WERI-Rb-1 (cell line): ENCODE measurements at places on chromosomes 4 and X.

GRCh38 chrX:73849073-73849472 lies 286.1 kb downstream of the CHIC1 start:
- no peak for DNase-seq

DNA sequence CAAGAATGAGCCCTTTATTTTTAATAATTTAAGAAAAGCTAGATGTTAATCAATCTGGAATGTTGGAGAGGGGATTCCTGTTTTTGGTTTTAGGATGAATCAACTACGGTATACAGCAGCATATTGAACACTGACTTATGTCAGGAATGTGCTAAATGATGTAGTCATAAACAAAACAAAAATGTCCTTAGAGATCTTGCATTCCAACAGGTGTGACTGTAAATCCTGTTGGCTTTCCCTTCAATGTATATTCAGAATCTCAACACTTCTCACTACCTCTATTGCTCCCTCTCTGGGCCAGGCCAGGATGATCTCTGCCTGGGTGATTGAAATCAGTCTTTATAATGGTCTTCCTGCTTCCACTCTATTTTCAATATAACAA lies 37.8 kb upstream of the BDH2 start:
- no peak for DNase-seq

DNA sequence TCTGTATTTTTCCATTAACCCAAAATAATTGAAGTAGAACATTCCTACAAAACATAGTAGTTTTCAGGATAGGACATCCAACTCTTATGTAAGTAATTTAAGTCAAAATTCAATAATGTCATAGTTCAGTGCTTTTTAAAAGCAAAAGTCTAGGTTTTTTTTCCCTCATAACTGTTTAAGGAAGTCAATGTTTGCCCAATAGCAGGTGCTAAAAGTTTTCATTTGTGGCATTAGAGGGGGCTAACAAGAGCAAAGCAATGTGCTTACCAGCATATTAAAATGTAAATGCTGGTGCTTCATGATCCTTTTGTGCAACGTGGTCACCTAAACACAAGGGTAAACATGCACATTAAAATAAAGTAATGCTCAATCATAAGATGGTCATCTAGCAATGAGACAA lies 155.2 kb upstream of the PPP1R2C start:
- no peak for DNase-seq

DNA sequence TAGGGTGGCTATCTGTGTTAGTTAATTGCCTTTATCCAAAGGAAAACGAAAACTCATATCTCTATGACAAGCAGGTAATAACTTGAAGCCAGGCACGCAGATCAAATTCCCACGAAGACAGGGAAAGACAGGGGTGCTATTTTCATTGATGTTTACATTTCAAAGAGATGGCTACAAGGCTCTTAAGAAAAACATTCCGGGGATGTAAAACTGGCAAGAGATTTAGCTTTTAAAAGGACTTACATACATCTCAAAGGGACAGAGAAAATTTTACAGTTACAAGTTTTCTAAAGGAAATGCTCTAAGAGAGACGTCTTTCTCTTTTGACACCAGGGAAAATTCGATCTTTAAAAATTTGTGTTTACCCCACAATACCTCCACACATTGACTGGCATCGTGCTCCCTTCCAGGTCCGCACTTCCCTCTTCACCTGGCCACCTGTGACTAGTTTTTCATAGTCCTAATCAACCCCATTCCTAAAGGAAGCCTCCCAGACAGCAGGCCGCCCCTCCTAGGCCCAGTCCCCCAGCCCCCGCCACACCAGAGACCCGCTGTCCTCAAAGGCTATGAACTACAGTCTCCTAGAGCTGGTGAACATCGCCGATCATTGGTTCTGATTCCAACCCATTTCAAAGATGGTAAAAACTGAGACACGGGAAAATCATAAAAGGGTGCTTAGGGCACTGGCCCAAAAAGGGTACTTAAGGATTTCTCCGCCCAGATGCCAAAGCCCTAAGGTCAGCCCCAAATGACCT lies 649 bp upstream of the ARAF start:
- DNase-seq: no peak

GRCh38 chr4:100356172-100356571 lies 161.7 kb downstream of the EMCN start:
- DNase-seq: no peak

DNA sequence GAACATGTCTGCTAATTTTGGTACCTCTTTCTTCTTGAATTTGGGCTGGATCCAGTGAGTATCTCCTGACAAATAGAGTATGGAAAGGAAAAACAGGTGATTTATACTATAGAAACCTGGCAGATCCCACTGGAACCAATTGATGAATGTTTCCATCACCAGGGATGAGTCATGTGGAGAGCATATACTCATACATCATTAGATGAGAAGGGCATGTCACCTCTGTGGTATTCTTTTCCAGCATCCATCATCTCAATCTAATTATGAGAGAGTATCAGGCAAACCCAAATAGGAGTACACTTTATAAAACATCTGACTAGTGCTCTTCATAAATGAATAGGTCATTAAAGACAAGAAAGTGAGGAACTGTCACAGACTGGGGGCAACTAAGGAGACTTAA lies 90.7 kb downstream of the CLDN22 start:
- no peak for DNase-seq

DNA sequence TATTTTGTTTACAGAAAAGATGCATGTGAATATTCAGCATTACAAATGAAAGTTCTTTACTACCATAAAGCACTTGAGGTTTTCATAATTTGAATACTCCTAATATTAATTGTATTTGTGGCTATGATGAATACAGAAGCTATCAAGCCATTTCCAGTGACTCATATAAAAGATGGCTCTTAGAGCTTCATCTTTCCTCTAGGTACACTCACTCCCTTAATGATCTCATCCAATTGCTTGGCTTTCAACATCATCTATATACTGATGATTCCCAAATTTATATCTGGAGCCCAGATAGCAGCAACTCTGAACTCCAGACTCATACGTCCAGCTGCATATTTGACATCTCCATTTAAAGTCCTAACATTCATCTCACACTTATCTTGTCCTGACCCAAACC lies 183.4 kb upstream of the FAM241A start:
- no peak for DNase-seq

DNA sequence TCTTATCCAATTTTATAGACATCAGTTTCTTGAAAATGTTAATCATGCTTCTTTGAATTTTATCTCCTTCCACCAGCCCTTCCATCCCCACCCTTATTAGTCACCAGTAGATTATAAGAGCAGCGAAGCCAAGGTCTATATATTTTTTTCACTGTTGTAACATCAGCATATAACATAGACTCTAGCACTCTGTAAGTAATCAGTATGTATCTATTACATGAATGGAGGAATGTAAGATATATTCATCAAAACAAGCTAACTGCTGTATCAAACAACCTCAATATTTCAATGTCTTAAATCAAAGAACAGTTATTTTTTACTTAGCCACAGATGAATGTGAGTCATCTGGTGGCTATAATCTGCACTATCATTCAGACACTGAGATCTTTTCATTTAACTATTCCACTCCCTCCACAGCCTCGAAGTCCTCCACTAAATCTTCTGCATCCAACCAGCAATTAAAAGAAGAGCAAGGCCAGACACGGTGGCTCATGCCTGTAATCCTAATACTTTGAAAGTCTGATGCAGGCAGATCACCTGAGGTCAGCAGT lies 178.9 kb downstream of the CENPC start:
- peak; percentile 87 for DNase-seq

GRCh38 chr4:39770969-39771724 lies 73.2 kb downstream of the UBE2K start:
- DNase-seq: no peak

DNA sequence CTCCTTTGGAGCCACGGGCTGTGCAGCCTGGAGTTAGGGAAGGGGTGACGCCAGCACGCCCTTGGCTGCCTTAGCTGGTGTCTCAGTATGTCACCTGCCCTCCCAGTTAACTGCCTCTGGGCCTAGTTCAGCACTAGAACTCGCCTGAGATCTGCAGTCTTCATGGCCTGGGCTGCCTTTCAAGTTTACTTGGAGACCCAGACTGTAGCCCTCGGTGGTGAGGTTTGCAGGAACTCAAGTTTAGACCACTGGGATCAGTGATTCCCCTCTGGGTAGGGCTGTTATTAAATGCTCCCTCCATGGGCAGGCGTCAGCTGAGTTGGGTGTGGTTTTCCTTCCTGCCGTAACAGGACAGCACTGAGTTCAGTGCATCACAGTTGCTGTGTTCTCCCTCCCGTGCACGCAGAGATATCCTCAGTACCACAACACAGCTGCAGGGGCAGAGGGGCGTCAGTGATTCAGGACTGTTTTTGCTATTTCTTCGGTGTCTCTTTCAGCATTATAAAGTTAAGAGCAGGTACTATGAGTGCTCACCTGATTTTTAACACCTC lies 30.5 kb downstream of the PLAC8 start:
- DNase-seq: no peak

DNA sequence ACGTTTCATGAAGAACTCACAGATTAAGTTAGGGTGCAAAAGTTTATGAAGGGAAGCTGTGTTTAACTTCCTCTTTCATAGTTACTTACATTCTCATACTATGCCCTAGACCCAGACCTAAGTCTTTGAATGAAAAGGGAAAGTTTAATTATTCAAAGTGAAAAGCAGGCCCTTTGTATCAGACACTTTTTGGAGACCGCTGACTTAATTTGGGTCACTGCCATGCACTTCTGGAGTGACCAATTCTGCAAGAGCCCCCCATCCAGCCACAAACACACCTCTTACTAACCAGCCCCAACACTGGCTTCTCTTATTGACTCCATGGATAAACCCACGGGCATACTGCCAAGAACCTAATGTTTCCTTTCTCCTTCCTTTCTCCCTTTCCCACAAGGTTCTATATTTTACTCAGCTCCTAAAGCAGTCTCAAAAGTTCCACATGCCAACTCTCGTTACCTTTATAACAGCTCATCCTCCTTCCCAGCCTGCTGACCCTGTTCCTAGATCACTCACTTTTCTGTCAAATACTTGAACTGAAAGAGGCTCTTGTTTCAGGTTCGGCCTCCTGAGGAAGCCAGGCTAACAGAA lies 34.5 kb downstream of the ABCE1 start:
- DNase-seq: no peak

DNA sequence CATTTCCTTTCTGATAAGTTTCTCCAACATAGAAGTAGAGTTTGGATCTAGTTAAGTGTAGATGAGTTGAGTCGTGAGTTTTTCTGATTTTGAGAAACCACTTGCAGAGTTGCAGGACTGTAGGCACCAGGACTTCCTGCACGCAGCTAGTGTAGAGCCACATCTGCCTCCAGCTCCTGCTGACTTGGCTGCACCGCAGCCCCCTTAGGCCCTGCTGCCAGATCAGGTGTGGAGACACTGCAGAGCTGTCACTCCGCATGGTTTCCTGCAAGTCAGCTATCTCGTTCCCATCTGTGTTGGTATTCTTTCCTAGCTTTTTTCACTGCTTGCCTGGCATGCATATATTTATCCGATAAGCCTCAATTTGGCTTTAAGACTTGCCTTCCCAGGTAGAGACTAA lies 48.9 kb downstream of the PCDH7 start:
- DNase-seq: no peak

- no peak for DNase-seq
These were observed 250.7 kb upstream of the PGRMC2 start for GRCh38 chr4:128538111-128538882.
